ENCODE measurements at places on chromosomes 11 and 22.

DNA sequence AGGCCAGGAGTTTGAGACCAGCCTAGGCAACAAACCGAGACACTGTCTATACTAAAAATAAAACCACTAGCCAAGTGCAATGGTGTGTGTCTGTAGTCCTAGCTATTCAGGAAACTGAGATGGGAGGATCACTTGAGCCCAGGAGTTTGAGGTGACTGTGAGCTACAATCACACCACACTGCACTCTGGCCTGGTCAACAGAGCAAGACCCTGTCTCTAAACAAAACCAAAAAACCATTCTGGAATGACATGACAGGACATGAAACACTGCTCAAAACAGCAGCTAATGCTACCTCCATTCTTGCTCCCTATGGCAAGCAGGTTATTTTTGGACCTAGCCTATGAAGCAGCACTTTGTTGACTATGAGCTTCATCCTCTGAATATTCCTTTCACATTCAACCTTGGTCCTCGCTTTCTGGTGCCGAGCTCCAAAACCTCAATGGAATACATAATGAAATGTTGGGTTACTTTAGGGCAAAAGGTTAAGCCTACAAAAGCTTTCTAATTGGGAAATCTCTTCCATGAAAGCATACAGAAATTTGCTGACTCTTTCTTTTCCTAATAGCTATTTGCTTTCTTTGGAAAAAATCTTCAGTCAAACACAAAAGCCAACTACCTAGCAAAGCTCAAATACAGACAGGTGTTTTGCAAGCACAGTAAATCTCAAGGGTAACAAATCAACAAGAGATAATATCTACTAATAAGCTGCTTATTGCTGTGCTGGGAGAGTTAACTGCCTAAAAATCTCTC, 21.1 kb downstream of the SIK3 start:
- no peak for DNase-seq

GRCh38 chr11:78742430-78742829, 167.8 kb upstream of the NARS2 start:
- DNase-seq: no peak

DNA sequence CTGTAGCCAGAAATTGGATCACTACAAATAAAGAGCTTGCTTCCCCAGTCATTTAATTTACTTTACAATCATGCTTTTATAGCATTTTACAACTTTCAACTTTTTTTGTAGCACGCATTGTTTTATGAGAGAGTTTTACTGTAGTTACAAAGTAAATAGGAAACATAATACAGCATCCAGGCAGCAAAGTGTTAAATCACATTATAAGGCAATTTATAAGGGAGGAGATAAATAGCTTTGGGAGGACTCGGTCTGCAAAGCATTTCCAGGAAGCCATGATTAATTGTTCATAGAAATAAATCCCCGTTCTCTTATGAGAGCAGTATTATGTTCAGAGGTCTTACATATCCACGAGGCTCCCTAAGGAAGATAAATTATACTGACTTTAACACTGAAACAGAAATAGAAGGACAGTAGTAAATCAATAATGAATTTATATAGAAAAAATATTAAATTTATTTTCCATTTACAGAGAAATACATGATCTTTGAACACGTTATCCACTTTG, 792.6 kb upstream of the RAG2 start:
- DNase-seq: no peak

DNA sequence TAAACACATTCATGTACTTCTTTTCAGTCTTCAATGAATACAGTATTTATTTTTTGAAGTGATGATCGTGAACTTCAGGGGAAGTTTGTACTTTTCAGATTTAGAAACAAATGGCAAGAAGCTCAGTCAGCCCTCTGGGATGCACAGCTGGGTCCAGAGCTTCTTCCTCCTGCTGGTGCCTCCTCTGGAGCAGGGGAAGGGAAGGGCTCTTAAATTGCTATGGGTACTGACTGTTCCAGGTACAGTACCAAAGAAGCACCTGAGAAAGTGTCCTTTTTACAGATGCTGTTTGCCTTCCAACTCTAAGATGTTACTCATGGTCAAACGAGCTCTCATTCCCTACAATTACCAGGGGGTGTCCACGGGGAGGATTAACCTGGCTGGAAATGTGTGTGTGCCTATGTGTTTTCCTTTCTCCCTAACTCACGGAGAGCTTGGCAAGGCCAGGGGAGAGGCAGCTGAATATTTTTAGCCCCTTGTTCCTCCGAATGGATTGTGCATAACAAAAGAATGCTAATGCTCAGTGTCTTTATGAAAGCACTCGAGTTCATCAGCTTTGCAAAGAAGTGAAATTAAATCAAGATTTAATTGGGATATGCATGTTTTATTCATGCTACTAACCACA, 313.7 kb upstream of the CADM1 start:
- DNase-seq: no peak

DNA sequence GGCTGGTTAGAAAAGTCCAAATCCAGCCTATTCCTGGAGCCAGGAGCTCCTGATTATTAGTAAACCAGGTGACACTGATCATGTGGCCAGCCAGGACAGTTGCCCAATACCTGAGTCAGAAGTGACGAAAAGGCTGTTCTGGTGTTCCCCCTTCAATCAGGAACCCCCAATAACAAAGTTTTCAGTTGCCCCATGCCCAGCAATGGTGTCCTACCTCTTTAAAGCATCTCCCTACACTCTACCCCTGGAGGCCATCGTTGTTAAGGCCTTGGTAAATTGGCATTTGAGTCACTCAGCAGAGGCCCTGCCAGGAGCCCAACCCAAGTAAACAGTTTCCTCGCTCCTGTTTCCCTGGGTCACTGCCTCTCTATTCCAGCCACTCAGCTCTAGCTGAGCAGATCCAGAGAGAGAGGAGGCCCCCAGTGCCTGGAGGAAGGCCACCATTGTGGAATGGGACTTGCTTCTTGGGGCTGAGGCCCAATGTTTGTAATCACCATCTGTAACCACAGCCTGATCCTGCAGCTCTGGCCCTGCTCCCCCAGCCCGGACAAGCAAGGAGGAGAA, 25.0 kb downstream of the ARHGAP1 start:
- DNase-seq: no peak

DNA sequence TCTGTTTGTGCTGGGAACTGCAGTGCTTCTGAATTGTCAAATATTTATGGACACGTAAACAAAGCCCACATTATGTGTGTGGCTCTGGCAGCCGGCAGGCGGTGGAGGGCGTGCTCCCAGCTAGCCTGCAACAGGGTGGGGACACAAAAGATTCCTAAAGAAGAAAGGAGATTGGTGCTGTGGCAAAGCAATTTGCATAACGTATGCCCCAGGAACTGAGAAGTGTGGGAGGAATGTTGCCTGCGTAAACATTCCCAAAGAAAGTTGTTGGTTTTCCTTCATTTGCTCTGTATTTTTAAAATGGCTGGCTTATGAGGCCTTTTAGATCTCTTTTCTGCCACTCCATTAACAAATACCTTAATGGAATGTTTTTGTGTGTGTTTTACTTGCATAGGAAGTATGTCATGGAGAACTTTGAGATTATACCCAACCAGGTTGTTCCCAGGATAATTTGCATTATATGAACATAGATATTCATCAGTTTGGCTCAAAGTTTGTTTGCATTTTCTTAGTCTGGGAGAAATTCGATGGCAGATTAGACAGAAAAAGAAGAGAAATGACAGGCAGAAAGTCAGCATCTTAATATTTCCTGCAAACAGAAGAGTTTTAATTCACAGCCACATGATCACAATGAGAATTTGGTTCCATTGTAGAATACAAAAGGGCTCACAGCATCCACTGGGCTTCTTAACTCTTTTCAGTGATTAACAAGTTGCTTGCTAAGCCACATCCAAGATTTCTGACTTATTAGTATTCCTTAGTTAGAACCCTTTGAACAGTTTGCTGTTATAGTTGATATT, 41.8 kb upstream of the DLAT start:
- DNase-seq: no peak

DNA sequence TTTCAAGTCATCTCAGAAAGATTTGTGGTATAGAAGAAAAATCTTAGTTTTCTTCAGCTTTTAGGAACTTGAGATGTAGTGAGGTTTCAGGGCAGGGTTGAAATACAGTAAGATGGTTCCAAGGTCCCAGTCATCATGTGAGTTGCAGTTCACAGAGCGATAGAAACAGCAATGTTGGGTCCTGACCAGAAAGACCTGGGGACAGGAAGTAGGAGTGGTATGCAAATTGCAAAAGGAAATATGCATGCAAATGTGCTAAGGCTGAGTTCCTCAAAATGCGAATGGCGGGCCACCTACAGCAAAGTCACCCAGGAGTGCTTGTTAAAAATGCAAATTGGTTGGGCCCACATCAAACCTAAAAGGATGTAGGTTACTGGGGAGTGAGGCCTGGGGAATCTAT, 1032.7 kb upstream of the TENM4 start:
- DNase-seq: no peak

GRCh38 chr22:41603873-41604332, 14.3 kb upstream of the PMM1 start:
- DNase-seq: peak; percentile 58

DNA sequence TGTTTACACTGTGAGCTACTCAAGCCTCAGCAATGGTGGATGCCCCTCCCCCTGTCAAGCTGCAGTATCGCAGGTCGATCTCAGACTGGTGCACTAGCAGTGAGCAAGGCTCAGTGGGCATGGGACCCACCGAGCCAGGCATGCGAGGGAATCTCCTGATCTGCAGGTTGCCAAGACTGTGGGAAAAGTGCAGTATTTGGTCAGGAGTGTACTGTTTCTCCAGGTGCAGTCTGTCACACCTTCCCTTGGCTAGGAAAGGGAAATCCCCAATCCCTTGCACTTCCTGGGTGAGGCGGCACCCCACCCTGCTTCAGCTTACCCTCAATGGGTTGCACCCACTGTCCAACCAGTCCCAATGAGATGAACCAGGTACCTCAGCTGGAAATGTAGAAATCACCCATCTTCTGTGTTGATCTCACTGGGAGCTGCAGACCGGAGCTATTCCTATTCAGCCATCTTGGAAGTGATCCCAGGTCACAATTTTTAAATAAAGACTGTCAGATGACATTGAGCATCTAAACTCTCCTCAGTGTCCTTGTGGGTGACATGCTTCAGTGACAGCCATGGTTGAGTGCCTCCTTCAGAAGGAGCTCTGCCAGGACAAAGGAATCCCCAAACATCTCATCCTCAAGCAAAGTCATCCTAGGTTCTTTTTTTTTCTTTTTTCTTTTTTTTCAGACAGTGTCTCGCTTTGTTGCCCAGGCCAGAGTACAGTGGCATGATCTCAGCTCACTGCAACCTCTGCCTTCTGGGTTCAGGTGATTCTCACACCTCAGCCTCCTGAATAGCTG, 10.8 kb downstream of the SLC22A24 start:
- no peak for DNase-seq

DNA sequence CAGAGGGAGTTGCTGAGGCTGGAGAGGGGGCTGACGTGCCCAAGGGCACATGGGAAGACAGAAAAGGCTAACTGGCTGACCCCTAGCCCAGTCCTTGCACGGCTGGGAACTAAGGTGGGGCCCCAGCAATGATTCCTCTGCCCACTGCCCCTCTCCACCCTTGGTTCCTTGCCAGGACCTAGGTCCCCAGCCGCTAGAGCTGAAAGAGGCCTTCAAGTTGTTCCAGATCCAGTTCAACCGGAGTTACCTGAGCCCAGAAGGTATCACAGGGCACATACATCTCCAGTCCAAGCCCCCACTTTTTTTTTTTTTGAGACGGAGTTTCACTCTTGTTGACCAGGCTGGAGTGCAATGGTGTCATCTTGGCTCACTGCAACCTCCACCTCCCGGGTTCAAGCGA, 390 bp downstream of the CTSW start:
- no peak for DNase-seq

GRCh38 chr11:32602657-32603415, 19.2 kb downstream of the EIF3M start:
- no peak for DNase-seq

GRCh38 chr11:33953289-33953688, 61.4 kb upstream of the LMO2 start:
- DNase-seq: no peak

GRCh38 chr22:23553438-23553837, 26.7 kb downstream of the IGLL1 start:
- DNase-seq: no peak

DNA sequence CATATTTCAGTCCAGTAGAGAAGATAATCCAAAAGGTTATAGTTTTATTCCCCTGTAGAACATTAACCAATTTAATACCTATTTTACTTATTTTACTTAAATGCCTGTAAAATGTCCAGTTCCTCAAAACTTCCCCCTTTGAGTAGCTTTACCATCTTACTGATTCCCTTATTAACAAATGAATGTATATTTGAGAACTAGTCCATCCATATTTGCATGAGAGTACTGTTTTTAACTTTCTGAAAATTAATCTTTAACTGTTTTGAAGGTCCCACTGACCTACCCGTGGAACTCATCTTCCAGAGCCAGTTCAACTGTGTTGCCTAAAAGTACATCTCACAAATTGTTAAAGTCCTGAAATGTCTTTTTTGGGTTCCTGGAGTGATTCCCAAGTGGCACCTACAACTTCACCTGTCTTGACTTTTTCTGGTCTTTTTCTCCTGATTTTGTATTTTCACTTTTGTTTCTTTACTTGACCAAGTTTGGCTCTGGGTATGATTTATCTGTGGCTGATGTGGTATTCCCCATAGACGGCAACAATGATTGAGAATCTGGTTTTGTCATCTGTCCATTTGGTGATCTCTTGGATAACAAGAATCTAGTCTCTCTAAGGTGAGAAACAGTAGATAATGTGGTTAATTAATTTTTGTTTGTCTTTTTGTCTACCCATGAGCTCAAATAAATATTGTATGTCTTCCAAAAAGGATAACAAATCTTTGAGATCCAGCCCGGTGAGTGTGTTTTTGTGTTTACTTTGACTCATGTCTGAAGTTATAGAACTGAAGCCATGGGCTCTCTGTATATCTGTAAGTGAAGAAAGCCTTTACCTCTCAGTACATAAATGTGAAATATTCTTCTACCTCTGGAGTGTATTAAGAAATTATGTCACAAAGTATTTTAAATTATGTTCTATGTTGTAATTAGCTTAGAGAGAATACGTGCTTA, 174.2 kb downstream of the ETS1 start:
- peak; percentile 26 for DNase-seq

GRCh38 chr22:39617342-39617741, 46.8 kb downstream of the CACNA1I start:
- no peak for DNase-seq

GRCh38 chr11:106998916-106999188, 19.4 kb downstream of the GUCY1A2 start:
- no peak for DNase-seq

DNA sequence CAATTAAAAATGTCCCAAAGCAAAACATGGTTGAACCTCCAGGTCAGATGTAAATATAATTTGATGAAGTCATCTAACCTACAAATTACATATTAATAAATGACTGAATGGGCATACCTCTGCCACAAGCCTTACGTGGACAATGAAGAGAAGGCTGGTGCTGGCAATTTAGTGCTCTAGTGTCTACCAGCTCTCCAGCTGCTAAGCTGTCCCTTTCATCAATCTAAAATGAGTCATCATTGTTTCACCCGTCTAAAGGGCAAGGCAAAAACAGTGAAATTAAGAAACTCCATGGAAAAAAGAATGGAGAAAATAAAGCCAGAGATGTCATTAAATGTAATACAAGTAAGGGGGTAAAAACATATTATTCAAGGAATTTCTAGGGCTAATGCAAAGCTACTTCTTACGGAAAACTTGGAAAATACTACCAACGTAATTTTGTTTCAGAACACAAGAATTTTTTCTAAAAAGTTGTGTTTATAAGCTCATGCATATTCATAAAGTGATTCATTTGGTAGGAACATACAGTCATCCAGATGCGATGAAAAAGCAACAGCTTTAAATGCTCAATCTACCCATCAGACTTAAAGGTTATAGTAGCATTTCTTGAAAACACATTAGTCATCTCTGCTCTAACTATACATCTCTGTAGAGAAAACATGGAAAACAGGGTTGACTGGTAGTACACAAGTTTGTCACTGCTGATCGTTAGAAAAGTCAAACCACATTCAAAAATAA, 71.5 kb downstream of the SIK3 start:
- no peak for DNase-seq
